Right cardiac atrium (tissue), 5 donors: ENCODE measurements at places on chromosomes 4 and X. TPM values are rescaled to one million over a fixed set of nuclear protein-coding genes. Genes with fewer than 3 reads are reported as not detected.

OPN1MW2 gene
- total RNA-seq: not detected

RHOH gene
- 0.29 TPM for total RNA-seq

PAGE1 gene
- total RNA-seq: not detected

SSX5 gene
- total RNA-seq: not detected

BMX gene
- 5.9 TPM for total RNA-seq

OTUD6A gene
- not detected for total RNA-seq

CAPN6 gene
- not detected for total RNA-seq

TMPRSS11B gene
- not detected for total RNA-seq

TMSB15A gene
- 0.71 TPM for total RNA-seq

SYP gene
- 3.1 TPM for total RNA-seq

ZNF711 gene
- total RNA-seq: 6.4 TPM

MBTPS2 gene
- 12.4 TPM for total RNA-seq

FGFBP2 gene
- 18.1 TPM for total RNA-seq

HOPX gene
- total RNA-seq: 72.1 TPM

TMSB15C gene
- total RNA-seq: 0.40 TPM

PTCHD1 gene
- total RNA-seq: 0.11 TPM

SAGE1 gene
- total RNA-seq: not detected

DLG3 gene
- total RNA-seq: 16.2 TPM

SLIT2 gene
- total RNA-seq: 10.2 TPM

INTS12 gene
- total RNA-seq: 19.0 TPM

FRG2 gene
- not detected for total RNA-seq

TMEM31 gene
- 0.34 TPM for total RNA-seq

CSAG3 gene
- total RNA-seq: not detected

TKTL1 gene
- 11.9 TPM for total RNA-seq

PRICKLE3 gene
- total RNA-seq: 11.4 TPM

FTSJ1 gene
- 22.4 TPM for total RNA-seq

HEPH gene
- 55.8 TPM for total RNA-seq

BMP3 gene
- total RNA-seq: not detected

MAOA gene
- 133 TPM for total RNA-seq

C1QTNF7 gene
- 1.6 TPM for total RNA-seq

LRAT gene
- not detected for total RNA-seq

NIPAL1 gene
- total RNA-seq: 0.43 TPM

TLR6 gene
- 2.0 TPM for total RNA-seq

ASB11 gene
- 45.0 TPM for total RNA-seq

F11 gene
- total RNA-seq: 0.35 TPM

GLRA2 gene
- not detected for total RNA-seq

KLF8 gene
- 7.8 TPM for total RNA-seq

AKAP14 gene
- total RNA-seq: not detected

RPS6KA6 gene
- total RNA-seq: 3.6 TPM

IGBP1 gene
- total RNA-seq: 42.9 TPM

GAGE13 gene
- not detected for total RNA-seq

SPANXB1 gene
- not detected for total RNA-seq

NEUROG2 gene
- not detected for total RNA-seq

CT55 gene
- total RNA-seq: not detected

ALB gene
- total RNA-seq: not detected

UGT2A3 gene
- not detected for total RNA-seq

SPIN3 gene
- 6.5 TPM for total RNA-seq

PNPLA4 gene
- total RNA-seq: 30.1 TPM

NR3C2 gene
- 27.9 TPM for total RNA-seq

SH3D19 gene
- total RNA-seq: 87.5 TPM
